Foreskin melanocyte (primary cell): ENCODE measurements at places on chromosomes 2 and 18.

DNA sequence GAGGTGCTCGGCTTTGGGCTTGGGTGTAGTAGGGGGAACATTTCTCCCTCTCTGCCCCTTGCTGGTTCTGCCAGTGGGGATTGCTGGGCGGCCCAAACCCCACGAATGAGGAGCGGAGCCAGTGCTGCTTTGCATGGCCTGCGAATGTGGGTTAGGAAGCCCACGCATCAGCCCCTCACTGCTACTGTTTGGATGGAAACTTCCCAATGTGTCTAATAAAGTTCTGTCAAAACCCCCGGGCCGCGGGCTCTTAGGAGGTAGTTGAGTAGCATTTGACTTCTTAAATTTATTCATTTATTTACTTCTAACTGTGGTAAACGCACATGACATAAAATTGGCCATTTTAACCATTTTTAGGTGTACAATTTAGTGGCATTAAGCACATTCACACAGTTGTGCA is 161.3 kb upstream of the FHL2 start:
- DNase-seq: no peak

DNA sequence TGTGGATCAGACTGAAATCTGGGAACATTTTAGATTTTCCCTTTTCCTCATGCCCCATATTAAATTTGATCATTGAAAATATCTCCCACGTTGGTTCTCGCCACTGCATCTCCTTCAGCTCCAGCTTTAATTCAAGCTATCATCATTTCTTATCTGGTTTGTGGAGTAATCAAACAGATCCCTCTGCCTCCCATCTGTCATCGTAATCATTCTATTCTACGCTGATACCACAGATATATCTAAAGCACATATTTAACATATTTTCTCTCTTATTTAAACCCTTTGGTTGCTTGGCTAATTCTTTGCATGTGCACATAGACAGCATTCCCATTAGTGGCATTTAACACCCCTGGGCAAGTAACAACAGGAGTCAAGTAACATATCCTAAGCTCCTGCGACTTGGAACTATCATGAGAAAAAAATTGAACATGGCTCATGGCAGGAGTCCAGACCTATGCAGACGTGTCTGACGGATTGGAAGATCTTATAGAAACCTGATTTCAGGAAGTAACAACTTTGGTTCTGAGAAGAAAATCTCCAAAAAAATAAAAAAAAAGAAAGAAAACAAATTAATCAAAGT is 158.8 kb upstream of the KYNU start:
- DNase-seq: no peak

- DNase-seq: no peak
Measured at GRCh38 chr18:31428211-31428610, 19.3 kb upstream of the DSG3 start.

DNA sequence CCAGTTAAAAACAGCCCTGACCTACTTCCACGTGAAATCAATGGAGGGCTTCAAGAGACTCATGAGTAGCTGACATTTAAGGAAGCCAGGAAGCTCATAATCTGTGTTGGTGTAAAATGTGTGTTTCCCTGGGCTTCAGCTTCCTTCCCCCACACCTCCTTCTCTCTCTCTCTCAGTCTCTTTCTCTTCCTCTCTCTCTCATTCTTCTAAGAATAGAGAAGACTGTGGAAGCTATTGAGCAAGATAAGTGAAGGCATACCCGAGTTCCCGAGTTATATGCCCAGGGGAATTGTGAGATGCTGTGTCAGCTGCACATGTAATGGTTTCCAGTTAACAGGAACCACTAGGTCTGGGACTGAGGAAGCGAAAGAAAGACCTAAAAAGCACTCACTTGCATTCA is 199.4 kb downstream of the NYAP2 start:
- DNase-seq: peak; percentile 23

GRCh38 chr2:41701231-41701630 is 346.6 kb upstream of the PKDCC start:
- no peak for DNase-seq

DNA sequence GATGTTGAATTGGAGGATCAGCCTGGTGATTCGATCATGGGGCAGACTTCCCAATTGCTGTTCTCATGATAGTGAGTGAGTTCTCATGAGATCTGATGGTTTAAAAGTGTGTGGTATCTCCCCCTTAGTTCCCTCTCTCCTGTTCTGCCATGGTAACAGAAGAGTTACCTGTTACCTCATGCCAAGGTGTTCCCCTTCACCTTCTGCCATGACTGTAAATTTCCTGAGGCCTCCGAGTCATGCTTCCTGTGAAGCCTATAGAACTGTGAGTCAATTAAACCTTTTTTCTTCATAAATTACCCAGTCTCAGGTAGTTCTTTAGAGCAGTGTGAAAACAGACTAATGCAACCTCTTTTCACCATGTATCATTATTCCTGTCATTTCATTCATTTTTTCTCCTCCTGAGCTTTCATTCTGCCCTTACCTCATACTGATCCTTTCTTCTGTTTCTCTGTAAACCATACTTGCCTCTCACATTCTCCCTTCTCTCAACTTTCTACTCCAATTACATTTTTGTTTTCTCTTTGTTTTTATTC is 22.0 kb downstream of the STARD6 start:
- no peak for DNase-seq

DNA sequence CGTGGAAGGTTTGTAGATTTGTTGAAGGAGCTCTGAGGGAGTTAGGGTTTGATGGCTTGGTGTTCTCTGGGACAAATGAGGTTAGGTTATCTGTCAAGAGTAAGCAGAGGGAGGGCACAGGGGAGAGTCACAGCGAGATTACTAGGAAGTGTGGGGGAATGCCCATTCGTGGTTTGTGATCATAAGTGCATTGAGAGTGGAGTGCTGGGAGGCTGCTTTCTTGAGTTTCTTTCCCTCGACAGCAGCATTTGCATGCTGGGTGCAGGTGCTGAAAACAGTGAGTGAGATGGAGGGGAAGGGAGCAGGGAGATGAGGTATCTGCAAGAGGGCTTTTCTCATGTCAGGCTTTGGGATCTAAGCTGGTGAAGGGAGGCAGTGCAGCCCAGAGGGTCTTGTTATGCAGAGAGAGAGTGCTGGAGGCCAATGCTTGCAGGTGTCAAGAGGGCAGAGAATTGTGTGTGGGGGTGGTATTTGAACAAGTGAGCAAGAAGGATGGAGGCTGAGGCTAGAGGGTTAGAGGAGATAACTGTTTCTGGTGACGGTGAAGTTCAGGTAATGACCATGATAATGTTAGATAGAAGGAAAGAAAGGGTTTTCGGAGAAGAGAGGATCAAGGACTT is 8.8 kb downstream of the RALB start:
- DNase-seq: no peak

GRCh38 chr2:204018717-204019116 is 82.2 kb downstream of the ICOS start:
- DNase-seq: no peak

- peak; percentile 96 for DNase-seq
Measured at GRCh38 chr2:183242937-183243336, 118.7 kb downstream of the NUP35 start.
